ENCODE measurements at places on chromosomes 6 and 20. TPM values are rescaled to one million over a fixed set of nuclear protein-coding genes. Genes with fewer than 3 reads are reported as not detected.

The ROMO1 gene
- 61.5 TPM for total RNA-seq

The WASF1 gene
- 1.2 TPM for total RNA-seq

The IMPG1 gene
- 0.44 TPM for total RNA-seq

The EYA4 gene
- 0.13 TPM for total RNA-seq

The RSPO3 gene
- 1.1 TPM for total RNA-seq

The CRYBG1 gene
- total RNA-seq = 3.9 TPM

The SLC2A10 gene
- 14.3 TPM for total RNA-seq

The C20orf204 gene
- 0.78 TPM for total RNA-seq

The OR11A1 gene
- not detected for total RNA-seq

DNA sequence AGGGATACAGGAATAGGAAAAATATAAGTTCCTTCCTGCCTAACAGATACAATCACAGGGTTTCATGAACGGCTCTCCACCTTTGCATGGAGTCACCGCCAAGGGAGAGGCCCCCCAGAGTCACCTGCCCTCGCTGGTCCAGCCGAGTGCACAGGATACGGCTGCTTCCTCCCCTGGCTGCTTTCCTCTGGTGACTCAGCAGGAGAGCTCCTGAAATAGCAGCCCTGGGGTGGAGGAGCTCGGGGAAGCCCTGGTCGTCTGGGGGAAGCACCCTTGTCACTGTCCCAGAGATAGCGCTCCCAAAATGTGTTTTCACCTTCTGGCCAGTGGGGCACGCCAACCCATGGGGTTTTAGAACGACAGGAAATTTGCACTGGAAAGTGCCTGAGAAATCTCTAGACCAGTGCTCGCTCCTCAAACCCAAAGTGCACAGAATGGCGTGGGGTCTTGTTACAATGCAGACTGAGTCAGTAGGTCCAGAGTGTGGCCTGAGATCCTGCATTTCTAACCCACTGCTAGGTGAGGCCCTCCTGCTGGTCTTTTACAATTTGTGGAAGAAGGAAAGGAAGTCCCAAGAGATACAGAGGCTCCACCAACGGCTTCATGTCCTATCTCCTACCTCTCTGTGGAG lies 35.9 kb upstream of the FAM50B start:
- H3K4me1 ChIP-seq = no peaks in the 10 kb centered on the region
- H3K4me3 ChIP-seq = no peak overlapping the region
- no peak for DNase-seq
- H3K36me3 ChIP-seq = no peaks in the 10 kb centered on the region

GRCh38 chr20:13142143-13142542 lies 78.9 kb upstream of the ISM1 start:
- H3K27me3 ChIP-seq = no peaks in the 10 kb centered on the region
- DNase-seq = no peak
- no peak overlapping the region for H3K4me3 ChIP-seq
- H3K4me1 ChIP-seq = no peaks in the 10 kb centered on the region

DNA sequence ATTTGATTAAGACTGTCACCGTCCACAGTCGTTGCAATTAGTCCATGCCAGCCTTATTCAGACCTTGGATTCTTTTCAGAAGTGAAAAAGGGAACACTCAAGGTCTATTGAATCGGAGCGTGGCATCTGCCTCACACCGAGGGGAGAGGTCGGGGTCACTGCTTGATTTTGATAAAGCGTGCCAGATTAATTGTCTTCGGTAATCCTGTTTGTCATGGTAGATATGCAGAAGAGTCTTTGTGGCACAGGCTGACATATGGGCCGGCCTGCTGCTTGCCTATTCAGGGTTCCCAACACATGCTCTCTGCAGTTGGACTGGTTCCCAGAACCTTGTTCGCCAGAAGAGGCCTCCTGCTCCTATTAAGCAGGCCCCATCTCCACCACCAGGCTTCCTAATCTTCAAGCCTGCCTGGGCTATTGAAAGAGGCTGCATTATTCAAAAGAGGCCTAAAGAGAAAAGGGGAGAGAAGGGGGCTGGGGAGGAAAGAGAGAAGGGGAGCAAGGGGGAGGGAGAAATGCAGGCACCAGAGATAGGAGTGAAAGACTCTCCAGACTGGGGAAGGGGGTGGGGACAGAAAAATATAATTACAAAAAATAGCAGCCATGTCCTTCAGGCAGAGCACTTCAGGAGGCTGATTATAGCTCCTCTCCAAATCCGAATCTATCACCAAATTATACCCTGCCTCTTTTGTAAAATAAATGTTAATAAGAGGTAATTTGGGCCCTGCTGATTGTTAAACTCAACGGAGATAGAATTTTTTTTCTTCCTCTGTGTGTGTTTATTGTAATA lies 611.3 kb downstream of the HDGFL1 start:
- peak; percentile 32 for DNase-seq
- no peaks in the 10 kb centered on the region for H3K4me1 ChIP-seq
- no peak overlapping the region for H3K4me3 ChIP-seq
- no peaks in the 10 kb centered on the region for H3K36me3 ChIP-seq
- no peak overlapping the region for H3K27ac ChIP-seq

DNA sequence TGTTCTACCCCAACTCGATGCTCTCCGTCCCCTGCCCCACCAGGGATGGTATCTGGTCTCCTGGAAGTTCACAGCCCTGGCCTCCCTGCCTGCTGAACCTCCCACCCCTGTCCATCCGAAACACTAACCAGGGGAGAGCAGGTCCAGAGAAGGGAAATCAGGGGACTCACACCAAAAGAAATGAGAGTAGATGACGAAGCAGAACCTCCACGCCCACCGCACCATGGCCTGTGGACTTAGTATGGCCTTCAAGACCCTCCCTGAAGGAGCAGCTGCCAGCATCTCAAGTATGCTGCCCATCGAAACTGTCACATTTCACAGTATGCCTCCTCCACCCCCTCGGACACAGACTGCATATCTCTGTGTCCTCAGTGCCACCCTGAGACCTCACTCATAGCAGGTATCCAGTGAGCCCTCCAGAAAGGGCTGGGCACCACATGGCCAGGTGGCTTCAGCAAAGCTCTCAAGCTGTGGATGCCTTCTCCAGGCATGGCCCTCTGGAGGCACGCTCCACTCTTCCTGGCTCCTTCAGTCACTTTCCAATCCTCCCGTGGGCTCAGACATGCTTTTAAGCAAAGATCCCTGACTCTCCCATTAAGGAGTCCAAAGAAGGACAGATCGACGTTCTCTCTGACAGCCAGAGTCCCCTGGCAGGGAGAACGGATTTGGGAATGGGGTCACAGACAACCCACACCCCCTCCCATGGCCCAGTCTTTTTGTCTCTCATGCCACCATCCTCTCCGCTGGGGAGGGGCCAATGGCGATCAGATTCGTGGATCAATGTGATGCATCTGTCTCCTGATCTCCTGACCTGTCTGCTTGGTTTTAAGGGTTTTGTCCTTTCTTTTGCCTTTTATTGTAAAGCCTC lies 158.4 kb downstream of the ANKRD60 start:
- no peak for DNase-seq
- no peaks in the 10 kb centered on the region for H3K27me3 ChIP-seq
- no peak overlapping the region for H3K4me3 ChIP-seq
- H3K36me3 ChIP-seq = no peaks in the 10 kb centered on the region

GRCh38 chr6:7502743-7503142 lies 38.7 kb upstream of the DSP start:
- no peaks in the 10 kb centered on the region for H3K4me1 ChIP-seq
- no peaks in the 10 kb centered on the region for H3K27me3 ChIP-seq
- no peak overlapping the region for H3K27ac ChIP-seq
- no peaks in the 10 kb centered on the region for H3K36me3 ChIP-seq
- no peak overlapping the region for H3K4me3 ChIP-seq
- no peak for DNase-seq

GRCh38 chr6:105501246-105501645 lies 98.4 kb upstream of the PREP start:
- H3K36me3 ChIP-seq = no peaks in the 10 kb centered on the region
- no peak for DNase-seq
- H3K27me3 ChIP-seq = no peaks in the 10 kb centered on the region
- no peaks in the 10 kb centered on the region for H3K4me1 ChIP-seq
- H3K27ac ChIP-seq = no peak overlapping the region

DNA sequence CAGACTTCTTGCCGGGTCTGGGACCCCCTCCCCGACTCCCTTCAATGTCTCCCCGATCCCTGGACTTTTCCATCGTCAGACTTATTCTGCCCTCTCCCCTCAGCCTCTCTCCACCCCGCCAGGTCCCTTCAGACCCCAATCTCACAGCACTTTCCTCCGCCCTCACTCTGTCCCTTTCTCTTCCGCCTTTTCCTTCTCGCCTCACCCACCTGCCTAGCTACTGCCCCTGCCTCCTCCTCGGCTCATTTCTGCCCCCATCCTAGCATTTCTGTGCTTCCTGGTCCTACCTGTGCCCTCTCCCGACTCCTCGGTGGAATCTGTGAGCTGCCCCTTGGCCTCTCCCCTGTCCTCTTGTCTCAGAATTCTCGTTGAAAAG lies 616 bp downstream of the CHMP4B start:
- H3K4me1 ChIP-seq = peaks cover 13% of the 10 kb centered on the region
- H3K27ac ChIP-seq = peak overlapping the region; percentile 90
- peak overlapping the region; percentile 79 for H3K4me3 ChIP-seq
- DNase-seq = peak; percentile 31
- no peaks in the 10 kb centered on the region for H3K27me3 ChIP-seq

GRCh38 chr20:20014659-20015058 lies 2.5 kb upstream of the NAA20 start:
- H3K36me3 ChIP-seq = no peaks in the 10 kb centered on the region
- no peak overlapping the region for H3K4me3 ChIP-seq
- peaks cover 34% of the 10 kb centered on the region for H3K4me1 ChIP-seq
- no peaks in the 10 kb centered on the region for H3K27me3 ChIP-seq
- no peak overlapping the region for H3K27ac ChIP-seq

DNA sequence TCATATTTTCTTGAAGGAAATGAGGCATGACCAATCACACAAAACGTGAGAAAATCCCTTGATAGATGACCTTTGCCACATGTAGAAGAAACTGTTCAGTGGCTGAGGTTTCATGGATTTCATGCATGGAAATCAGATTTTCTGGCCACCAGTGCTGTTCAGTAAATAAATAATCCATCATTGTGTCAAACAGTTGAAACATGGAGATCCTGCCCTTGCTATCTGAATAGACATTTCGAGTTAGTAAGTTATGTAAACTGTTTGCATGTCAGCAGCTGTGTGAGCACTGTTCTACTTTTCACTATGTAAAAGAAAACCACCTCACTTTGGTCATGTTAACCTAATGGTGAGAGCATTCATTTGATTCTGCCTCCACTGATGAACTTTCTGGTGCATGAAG lies 793.9 kb upstream of the EPHA7 start:
- no peak overlapping the region for H3K27ac ChIP-seq
- no peaks in the 10 kb centered on the region for H3K4me1 ChIP-seq
- DNase-seq = no peak
- no peaks in the 10 kb centered on the region for H3K36me3 ChIP-seq
- H3K27me3 ChIP-seq = no peaks in the 10 kb centered on the region

DNA sequence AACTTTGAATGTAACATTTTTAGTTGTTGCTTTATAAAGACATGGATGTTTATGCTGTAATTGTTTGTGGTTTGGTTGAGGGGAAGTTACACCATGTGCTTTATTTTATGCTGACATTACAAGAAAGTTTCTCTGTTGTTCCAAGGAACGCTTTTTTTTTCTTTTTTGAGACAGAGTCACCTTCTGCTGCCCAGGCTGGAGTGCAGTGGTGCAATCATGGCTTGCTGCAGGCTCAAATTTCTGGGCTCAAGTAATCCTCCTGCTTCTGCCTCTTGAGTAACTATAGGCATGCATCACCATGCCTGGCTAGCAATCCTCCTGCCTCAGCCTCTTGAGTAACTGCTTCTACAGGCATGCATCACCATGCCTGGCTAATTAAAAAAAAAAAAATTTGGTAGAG lies 21.0 kb upstream of the IFNGR1 start:
- no peaks in the 10 kb centered on the region for H3K36me3 ChIP-seq
- H3K4me3 ChIP-seq = no peak overlapping the region
- no peaks in the 10 kb centered on the region for H3K4me1 ChIP-seq
- H3K27me3 ChIP-seq = no peaks in the 10 kb centered on the region
- H3K27ac ChIP-seq = no peak overlapping the region

- DNase-seq = peak; percentile 35
- H3K27ac ChIP-seq = no peak overlapping the region
- H3K27me3 ChIP-seq = no peaks in the 10 kb centered on the region
- no peaks in the 10 kb centered on the region for H3K36me3 ChIP-seq
Measured at GRCh38 chr20:57092112-57092899, 174.1 kb downstream of the BMP7 start.

DNA sequence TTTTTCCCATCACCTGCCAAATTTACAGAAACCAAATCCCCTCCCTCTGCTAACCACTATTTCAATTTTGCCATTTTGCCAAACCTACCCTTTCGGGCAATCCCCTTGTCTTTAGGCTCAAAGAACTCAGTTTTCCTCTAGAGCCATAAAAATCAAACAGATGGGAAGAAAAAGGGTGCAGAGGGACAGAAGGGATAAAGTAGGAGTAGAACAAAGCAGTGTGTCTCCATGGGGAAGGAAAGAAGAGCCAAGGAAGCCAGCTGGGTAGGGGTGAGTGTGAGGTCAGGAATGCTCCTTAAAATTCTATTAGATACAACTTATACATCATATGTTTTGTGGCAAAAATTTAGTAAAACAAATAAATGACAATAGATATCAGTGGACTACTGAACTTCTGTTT lies 316.5 kb downstream of the BTBD9 start:
- no peak overlapping the region for H3K4me3 ChIP-seq
- H3K36me3 ChIP-seq = no peaks in the 10 kb centered on the region
- no peaks in the 10 kb centered on the region for H3K4me1 ChIP-seq
- no peak overlapping the region for H3K27ac ChIP-seq
- no peak for DNase-seq

DNA sequence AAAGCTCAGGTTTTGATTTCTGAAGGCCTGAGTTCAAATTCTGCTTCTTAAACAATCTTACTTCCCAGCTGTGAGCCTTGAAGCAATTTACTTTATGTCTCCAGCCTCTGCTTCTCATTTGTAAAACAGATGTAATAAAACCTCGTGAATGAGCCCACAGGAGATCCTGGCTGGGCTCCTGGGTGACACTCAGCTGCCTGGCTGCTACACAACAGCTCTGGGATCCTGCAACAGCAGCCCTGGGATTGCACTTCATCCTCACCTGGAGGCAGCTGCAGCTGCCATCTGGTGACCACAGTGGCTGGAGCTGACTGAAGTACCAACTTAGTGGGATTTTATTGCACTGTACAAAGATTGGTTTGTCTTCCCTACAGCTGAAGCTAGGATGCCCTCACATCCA lies 98.6 kb downstream of the NDUFAF5 start:
- no peak overlapping the region for H3K4me3 ChIP-seq
- no peak overlapping the region for H3K27ac ChIP-seq
- no peaks in the 10 kb centered on the region for H3K27me3 ChIP-seq
- H3K36me3 ChIP-seq = no peaks in the 10 kb centered on the region

- no peak for DNase-seq
- no peak overlapping the region for H3K4me3 ChIP-seq
- H3K4me1 ChIP-seq = no peaks in the 10 kb centered on the region
Measured at GRCh38 chr6:18053555-18054445, 66.4 kb upstream of the KIF13A start.

GRCh38 chr20:53935344-53936084 lies 134.9 kb downstream of the BCAS1 start:
- no peaks in the 10 kb centered on the region for H3K36me3 ChIP-seq
- H3K4me3 ChIP-seq = no peak overlapping the region
- H3K27ac ChIP-seq = no peak overlapping the region
- no peaks in the 10 kb centered on the region for H3K27me3 ChIP-seq
- H3K4me1 ChIP-seq = peaks cover 18% of the 10 kb centered on the region

GRCh38 chr20:10309326-10309725 lies 90.7 kb downstream of the SNAP25 start:
- no peak for DNase-seq
- no peaks in the 10 kb centered on the region for H3K36me3 ChIP-seq
